ENCODE measurements at places on chromosomes 11 and 22.

DNA sequence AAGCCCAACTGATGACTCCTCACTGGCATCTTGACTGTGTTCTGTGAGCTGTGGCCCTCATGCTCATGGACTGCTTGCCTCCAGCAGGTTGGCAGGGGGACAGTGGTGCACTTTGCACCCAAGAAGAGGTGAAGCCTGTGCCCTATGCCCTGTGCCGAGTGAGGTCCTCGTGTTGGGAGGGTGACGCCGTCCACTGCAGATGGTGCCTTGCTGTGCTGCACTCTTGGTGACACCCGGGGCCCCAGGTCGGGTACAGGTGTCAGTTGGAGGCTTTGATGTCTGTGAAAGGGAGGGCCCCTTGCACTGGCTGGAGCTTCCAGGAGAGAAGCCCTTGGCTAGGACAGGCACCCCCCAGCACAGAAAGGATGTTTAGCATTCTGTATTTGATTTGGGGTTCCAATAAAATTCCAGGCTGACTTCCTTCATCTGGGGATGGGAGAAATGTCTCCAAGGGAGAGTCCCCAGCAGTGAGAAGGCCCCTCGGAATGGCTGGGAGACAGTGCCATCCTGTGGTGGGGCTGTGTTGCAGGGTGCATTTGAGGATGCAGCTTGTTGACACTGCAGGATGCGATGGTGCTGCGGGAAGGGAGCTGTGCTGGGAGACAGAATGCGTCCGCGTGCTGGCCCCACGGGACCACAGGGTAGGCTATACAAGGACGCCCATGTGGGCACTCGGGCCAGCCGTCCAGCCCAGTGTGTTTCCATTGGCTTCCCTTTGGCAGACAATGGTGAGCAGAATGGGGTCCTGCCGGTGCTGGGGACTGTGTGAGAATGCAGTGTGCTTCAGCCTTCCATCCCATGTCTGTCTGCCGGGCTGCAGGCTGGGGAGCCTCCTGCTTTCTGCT, 2.5 kb upstream of the ZDHHC8 start:
- peak; percentile 58 for DNase-seq

- no peak for DNase-seq
Observed at GRCh38 chr11:63445118-63445517, 45.8 kb downstream of the PLAAT5 start.

DNA sequence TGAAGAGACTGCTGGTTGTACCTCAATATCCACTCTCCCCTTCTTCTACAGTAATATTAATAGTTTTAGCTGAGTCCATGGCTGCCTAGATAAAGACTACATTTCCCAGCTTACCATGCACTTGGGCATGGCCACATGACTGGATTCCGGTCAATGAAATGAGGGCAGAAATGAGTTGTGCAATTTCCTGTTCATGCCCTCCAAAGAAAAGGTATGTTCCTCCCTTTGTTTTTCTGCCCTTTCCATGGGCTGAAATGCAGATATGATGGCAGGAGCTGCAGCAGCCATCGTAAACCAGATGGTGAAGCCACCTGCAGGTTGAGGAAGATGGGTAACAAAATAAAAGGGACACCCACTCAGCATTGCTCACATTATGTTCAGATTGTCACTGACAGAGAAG, 15.3 kb upstream of the ELFN2 start:
- DNase-seq = no peak

- DNase-seq = no peak
Observed at GRCh38 chr11:126101251-126101929, 38.7 kb upstream of the CDON start.

DNA sequence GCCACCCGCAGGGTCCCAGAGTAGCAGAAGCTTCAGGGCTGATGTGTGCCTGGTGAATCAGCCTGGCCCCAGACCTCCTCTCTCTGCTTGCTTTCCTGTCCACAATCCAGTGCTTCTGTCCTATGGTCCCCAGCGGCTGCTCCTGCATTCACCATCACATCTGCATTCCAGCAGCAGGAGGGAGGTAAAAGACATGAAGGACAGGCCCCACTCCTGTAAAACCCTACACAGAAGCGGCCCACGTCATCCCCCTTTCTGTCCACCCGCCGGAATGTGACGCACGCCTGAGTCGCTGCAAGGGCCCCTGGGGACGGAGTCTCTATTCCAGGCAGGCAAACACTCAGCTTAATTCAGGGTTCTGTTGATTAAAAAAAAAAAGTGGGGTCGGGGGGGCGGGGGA, 58.3 kb downstream of the CDKN1C start:
- no peak for DNase-seq

DNA sequence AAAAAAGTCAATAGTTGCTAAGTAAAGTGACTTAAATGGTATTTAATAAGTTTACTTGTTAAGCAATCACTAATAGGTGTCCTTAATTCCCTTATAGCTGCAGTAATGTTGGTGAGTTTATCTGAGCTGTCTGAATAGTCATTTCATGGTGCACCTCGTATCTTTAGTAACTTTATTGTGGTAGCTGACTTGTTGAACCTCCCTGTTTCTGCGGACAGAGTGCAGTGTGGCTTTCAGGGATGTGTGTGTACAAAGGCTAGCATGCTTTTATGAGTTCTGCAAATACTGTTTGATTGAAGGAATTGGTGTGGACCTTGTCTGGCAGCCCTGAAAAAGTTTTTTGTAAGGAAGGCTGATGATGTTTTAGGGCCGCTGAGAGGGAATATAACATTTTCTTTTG, 2.6 kb downstream of the ZNRF3 start:
- no peak for DNase-seq

DNA sequence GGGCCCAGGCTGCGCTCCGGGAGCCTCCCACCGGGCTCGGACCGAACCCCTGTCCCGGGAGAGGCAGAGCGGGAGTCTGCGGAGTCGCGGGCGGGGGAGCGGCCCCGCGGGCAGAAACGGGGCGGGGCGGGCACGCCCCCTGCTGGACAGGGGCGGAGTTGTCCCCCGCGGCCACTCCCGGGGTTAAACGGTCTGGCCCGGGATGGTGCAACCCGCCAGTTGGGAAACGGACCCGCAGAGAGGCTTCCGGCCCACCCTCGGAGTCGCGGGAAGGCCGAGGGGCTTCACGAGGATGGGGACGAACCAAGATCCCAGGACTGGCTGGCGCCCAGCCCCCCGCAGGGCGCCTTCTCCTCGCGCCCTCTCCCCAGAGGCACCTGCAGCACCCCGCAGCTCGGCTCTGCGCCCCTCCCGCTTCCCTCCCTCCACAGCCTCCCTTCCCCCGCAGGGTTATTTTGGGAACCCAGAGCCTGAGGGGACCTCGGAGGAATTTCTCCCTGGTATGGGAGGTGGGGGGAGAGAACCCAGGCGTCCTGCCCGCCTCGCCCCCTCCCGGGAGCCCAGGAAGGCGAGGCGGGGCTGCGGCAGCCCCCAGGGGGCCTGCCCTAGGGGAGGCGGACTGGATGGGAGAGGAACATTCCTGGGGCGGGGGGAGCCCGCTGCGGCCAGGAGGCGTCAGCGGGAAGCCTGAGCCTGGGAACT, 902 bp downstream of the RASGRP2 start:
- peak; percentile 76 for DNase-seq

DNA sequence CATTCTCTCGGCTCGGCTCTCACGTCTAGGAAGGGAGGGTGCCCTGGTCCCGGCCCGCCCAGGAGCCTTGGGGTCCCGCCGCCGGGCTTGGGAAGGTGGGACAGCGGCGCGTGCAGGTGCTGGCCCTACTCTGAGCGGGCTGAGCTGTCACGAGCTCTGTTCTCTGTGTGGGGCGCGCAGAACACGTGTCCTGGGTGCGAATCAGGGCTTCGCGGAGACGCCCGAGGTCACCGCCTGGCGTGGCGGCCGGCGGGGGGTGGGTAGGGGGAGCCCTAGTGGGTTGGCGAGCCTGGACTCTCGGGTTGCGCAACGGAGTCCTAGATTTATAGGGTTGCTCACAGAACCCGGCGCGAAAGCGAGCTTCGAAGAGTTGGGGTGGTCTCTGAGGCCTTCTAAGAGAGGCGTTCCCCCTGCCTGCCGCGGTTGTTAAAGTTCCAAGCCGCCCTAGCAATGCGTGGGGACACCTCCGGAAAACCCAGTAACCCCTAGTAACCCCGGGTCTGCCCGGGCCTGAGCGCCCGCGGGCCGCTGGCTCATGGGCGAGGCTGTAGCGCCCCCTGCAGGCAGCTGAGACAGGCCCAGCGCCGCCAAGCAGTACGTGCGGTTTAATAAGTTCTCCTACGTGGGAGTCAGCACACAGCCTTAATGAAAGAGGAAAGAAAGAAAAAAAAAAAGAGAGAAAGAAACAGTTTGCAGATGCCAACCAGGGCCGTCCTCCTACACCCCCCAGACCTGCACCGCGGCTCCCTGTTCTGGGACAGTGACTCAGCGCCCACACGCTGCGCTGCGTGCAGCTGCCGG, 2.7 kb downstream of the ADM start:
- peak; percentile 85 for DNase-seq

GRCh38 chr22:37898441-37899181, 7.5 kb upstream of the MICALL1 start:
- no peak for DNase-seq

DNA sequence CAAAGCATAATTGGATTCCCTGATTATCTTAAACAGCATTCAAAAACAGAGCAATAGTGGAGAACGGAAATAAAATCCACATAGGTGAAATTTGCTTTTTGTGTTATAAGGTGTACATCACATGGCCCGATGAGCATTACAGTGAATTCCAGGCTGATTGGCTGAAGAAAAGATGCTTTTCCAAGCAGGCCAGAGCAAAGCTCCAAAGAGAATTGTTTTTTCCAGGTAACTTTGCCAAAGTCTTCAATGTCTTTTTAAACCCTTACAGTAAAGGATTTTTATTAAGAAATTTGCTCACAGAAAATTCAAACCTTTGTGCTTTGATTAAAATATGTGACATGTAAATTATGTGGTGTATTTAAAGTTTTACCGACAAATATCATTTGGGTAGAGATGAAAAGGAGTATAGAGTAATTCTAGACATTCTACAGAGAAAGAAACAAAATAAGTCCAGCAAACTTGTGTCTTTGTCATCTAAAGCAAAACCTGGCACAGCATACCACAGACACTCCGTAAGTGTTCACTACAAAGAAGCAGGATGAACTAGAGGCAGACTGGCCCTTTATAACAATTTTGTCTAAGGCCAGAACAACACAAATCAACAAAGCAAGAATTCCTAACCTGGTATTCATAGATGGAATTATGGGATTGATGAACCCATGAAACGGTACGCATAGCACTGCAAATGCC, 16.6 kb downstream of the BBOX1 start:
- DNase-seq = no peak

DNA sequence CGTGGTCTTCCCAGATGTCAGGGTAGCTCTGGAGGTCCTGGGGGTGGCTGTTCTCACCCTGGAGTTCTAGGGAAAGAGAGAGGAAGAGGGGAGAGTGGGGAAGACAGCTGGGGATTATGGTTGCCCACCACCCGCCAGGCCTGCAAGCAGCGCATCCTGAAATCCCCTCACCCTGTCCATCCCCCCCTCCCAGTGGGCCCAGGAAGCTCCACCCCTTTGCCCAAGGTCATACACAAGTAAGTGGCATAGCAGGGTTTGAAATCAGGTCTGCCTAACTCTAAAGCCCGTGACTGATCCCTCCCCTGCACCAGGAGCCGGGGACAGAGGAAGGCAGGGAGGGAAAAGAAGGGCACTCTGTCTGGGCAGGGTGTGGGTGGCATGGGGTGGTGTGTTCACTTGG, 105.3 kb downstream of the NECTIN1 start:
- no peak for DNase-seq

- DNase-seq = no peak
Observed at GRCh38 chr11:126345759-126346585, 9.5 kb upstream of the ST3GAL4 start.

GRCh38 chr11:6099577-6099976, 7.9 kb upstream of the OR56B4 start:
- no peak for DNase-seq
